Endothelial cell (in vitro differentiated cells): ENCODE measurements at places on chromosomes 11 and 22.

DNA sequence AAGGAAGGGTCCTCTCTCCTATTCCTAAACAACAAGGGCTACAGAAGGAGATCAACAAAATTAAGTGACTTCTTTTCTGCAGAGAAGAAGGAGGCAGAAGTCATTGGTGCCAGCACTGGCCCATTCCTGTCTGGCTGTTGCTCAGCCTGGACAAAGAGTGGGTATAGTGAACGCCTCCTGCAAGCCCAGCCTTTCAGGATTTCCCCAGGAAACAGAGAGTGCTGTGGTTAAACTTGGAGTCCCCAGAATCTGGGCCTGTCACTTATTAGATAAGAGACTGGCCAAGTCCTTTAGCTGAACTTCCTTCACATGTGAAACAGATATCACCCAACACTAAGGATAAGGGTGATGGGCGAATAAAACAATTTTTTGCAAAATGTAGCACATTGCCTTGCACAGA is 10.9 kb downstream of the TST start:
- peak; percentile 29 for DNase-seq

DNA sequence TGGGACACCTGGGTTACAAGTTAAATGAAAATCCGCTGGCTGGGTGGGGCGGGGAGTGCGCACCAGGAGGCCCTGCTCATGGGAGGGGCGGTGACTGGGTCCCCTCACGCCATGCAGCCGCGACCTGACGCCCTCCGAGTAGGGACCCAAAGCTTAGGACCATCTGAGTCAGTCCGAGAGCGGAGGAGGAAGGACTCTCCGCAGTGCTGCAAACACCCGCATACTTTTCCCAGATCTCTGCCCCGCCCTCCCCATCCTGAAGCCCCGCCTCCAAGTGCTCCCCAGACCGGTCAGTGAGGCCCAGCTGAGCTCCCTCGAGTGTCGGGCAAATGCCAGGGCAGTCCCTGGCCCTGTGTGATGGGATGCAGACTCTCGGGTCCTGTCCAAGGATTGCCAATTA is 6.6 kb upstream of the FLI1 start:
- peak; percentile 75 for DNase-seq

DNA sequence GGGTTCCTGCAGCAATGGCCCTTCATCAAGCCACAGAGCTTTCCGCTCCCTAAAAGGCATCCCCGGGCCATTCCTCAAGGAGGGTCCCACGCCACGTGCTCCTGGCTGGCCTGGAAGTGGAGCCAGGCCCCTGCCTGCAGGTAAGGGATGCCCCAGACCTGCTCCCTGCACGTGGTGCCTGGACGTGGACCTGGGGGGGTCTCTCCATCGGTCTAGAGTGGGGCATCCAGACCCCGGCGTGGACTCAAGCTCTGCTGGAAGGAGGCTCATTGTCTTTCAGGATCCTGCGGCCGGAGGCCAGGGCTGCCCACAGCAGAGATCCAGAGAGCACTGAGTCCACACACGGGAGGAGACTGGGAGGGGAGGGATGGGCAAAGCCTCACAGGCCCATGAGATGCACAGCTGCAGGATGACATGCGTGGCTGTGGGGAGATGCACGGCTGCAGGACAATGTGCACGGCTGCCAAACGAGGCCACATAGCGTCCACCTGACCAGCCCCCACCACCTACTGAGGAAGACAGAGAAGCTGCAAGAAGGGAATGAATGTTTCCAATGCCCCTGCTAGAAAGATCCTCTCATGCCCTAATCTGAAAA is 236.7 kb downstream of the BRD1 start:
- no peak for DNase-seq

GRCh38 chr11:36264011-36264972 is 24.9 kb downstream of the COMMD9 start:
- DNase-seq = no peak

- DNase-seq = no peak
Observed at GRCh38 chr11:76801225-76801624, 18.1 kb downstream of the TSKU start.
